Activated naive CD4-positive, alpha-beta T cell (primary cell): ENCODE measurements at places on chromosomes 7 and 10.

DNA sequence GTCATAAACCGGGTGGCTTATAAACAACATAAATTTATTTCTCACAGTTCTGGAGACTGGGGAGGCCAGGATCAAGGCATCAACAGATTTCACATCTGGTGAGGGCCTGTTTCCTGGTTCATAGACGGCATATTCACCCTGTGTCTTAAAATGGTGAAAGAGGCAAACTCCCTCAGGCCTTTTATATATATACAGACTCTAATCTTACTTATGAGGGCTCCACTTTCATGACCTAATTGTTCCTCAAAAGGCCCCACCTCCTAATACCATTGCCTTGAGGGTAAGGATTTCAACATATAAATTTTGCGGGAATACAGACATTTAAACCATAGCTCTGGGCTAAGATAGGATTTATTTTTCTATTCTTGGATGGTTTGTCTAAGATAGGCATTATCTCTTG, 187.2 kb downstream of the PPP1R3A start:
- DNase-seq = no peak

DNA sequence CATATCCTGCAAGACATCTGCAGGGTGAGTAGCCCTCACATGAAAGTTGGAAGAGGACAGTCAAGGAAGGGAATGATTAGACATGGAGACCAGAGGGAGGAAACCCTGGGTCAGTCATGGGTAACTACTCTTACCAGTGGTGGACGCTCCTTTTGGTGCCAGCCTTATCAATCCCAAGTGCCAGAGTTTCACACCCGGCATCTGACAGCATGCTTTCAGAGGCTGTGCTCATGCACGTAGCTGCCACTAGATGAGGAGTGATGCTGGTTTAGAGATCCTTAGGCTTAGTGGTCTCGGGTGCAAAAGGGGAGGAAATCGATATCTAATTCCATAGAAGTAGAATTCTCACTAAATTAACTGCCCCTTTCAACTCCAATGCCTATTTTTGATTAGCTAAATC, 100.8 kb downstream of the PLCE1 start:
- no peak for DNase-seq

- DNase-seq = no peak
These were observed 7.4 kb downstream of the IPMK start for GRCh38 chr10:58260334-58260733.

DNA sequence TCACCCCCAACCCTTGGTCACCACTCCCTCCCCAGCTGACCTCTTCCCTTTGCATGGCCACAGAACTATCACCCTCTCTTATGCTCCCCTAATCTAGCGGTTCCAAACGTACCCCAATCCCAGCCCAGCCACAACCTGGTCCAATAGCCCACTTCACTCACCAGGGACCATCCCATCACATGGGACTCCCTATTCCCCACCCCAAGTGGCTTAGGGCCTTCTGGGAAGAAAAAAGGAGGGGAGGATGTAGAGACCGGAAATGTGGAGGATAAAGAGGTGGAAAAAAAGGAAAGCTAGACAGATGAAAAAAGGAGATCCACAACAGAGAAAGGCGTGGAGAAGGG, 30.3 kb upstream of the PAX2 start:
- no peak for DNase-seq

DNA sequence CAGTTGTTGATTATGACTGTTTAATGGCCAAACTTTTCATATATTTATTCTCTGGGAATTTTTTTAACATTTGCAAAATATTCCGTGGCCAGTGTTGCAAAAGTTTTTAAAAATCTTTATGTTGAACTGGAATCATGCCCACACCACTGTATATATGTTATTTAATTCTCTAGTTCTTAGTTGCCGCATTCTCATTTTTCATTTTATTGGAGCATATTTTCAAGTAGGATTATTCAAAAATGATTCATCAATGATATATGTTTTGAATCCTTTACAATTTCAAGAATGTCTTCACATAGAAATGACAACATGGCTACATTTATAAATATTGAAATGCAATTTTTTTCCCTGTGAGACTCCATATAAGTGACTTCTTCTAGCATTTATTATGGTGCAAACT, 188.6 kb upstream of the LRRTM3 start:
- no peak for DNase-seq

DNA sequence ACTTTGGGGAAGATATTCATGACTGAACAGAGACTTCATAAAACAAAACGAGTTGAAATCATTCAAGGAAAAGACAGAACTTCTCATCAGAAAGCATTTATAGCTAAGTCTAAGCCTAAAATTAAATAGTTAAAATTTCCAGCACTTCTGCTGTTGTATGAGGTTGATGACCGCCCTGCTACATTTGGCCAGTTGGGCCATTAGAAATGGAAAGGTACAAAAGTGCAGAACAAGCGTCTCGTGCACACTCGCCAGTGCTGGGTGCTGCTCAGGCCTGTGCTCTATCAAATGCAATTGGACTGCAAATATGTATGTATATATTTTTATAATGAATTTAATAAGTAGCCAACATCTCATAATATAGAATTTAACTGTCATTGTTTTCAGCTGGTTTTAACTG, 34.4 kb upstream of the RNF32 start:
- DNase-seq = no peak

DNA sequence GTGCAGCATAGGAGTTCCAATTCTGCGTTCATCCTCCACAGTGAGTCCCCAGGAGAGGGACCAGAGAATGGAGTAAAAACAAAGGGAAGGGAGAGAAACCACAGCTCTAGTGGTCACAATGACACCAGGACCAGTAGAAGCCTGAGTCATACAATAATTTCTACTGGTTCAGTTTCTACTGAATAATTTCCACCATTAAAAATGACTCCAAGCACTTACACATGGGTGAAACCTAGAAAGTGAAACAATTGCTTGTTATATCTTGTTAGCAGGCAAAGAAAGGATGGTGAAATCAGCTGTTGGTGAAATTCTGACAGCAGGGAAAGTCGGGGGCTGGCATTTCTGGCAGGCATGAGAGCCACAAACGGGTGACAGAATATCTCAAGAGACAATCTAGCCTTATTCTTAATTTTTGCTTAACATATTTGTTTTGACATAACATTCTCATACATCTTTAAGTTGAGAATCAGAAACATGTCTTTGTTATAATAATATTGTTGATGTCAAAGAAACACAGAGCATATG, 1065.8 kb upstream of the C7orf33 start:
- no peak for DNase-seq

- DNase-seq = no peak
These were observed 55.1 kb upstream of the ITGB8 start for GRCh38 chr7:20275637-20276036.

DNA sequence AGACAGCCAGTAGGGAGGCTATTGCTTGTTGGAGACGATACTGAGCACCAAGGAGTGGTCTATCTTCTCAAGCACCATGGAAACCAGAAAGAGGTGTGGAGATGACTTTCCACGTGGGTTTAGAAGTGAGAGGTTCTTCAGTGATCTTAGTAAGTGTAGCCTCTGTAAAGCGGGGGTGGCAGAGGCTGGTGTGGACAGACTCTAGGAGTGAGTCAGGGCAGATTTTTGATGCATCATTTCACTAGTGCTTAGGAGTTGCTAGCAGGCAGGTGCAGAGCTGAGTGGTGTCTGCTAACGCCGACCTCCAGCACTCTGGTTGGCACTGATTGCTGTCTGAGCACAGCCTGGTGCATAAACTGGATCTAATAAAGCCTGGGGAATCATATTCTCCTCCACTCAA, 78.4 kb upstream of the ADO start:
- DNase-seq = no peak

- DNase-seq = no peak
These were observed 175.5 kb downstream of the ADAM12 start for GRCh38 chr10:126212738-126213137.

DNA sequence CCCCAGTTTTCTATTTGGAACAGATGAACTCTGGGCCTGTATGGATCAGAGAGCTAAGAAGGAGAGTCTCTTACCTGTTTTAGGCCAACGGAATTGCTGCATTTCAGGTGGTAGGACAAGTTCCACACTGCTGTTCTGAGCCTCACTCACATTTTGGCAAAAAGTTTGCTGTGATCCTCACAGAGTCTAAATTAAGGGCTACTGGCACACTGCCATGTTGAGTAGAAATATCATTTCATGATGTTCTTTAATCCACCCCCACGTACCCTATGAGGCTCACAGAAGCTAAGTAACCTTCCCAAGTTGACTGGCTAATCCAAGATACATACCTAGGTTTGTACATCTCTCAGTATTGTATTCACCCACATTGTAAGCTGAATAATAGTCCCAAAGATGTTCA, 447.2 kb downstream of the INHBA start:
- DNase-seq = no peak

GRCh38 chr7:12337095-12337494, 66.6 kb downstream of the VWDE start:
- no peak for DNase-seq

DNA sequence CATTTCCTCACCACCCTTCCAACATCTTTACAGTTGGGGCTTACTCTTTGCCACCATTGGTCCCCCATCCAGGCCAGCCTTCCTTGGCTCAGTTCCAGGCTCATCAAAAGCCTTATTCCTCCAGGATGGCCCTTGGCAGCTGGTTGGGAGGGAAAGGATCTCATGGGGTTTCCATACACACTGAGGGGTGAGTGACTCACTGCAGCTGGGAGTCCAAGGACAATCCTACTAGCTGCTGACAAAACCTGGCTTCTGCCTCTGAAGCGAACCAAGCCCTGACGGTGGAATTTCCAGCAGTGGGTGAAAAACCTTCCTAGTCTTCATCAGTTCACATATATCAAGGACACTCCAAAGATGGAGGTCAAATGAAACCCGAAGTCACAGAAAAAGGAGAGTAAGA, 22.9 kb downstream of the CRHR2 start:
- no peak for DNase-seq

DNA sequence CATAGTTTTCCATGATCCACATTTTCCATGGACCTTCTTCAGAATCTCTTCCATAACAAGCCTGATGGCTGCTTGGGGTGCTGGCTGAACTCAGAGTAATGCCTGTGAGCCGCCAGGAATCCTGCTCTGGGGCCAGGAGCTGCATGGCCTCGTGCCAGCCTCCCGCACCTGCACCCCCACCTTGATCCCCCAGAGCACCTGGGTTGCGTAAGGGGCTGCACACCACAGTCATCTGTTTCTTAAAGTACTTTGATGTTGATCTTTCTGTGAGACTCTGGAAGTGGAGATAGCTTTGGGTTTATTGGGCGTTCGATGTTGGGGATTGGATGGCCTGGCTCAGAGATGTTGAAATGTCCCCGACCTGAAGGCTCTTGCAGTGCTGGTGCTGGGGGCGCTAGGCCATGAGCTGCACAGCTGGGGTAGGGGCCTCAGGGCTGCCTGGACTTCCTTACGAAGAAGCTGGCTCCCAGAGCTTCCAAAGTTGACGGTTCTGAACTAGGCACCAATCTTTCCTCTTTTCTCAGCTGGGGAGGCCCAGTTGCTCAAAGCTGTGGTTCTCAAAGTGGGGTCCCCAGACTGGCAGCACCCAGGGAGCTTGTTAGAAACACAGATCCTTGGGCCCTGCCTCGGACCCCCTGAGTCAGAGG, 534.0 kb downstream of the DNAJB6 start:
- DNase-seq = no peak

- DNase-seq = no peak
These were observed 42.9 kb upstream of the PDZD8 start for GRCh38 chr10:117418121-117418520.

DNA sequence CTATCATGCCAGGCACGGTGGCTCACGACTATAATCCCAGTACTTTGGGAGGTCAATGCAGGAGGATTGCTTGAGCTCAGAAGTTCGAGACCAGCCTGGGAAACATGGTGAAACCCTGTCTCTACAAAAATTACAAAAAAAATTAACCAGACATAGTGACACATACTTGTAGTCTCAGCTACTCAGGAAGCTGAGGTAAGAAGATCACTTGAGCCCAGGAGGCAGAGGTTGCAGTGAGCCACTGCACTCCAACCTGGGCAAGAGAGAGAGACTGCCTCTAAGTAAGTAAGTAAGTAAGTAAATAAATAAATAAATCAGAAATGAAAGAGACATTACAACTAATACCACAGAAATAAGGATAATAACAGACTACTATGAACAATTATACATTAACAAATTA, 36.2 kb downstream of the PDLIM1 start:
- no peak for DNase-seq

DNA sequence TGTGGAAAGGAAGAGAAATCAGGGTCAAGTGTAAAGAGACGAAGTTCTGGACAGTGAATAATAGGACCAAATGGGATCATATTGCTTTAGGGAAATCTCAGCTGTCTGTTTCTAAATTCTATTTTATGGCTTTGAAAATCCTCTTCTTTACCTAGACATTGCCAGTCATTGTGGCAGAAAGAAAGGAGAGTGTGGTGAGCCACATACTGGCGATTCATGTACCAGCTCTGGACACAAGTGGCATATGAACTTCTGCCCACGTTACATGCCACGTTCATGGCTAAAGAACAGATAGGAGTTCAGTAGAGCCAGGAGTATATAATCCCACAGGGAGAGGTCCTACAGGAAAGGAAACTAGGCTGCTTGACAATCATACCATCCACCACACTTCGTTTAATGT, 28.0 kb downstream of the STARD3NL start:
- DNase-seq = no peak

DNA sequence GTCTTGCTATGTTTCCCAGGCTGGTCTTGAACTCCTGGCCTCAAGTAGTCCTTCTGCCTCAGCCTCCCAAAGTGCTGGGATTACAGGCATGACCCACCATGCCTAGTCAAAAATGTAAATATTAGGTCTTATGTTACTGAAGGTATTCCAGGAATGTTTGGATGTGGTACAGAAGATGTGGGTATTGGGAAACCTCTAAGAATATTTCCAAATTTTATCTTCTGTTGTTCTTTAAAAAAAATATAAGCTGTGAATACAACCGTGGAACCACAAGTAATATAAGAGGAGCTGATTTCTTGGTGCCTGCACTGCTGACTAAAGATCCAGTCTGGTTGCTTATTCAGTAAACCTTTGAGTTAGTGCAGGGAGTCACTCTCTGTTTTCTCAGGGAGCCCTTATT, 178.3 kb downstream of the AUTS2 start:
- DNase-seq = no peak

DNA sequence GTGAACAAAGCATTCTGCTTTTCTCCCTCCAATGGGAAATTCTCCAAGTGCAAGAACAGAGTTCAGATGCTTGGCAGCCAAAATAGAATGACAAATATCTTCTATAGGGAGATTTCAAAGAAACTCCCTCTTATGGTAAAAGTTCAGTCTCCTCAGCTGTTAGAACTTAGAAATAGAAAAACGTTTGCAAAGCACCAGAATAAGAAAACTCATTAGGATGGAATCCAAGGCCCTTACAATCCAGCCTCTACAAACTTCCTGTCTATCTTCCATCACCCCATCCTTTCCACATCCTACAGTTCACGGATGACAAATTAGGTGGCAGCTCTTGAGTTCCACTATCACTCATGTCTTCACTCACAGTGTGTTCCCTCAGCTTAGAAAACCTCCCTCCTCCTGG, 25.7 kb downstream of the FAM13C start:
- DNase-seq = no peak

GRCh38 chr7:96329241-96329640, 7.3 kb upstream of the SLC25A13 start:
- DNase-seq = no peak
